Prostate gland (tissue), 2 donors: ENCODE measurements at places on chromosomes 7 and 10. TPM values are rescaled to one million over a fixed set of nuclear protein-coding genes. Genes with fewer than 3 reads are reported as not detected.
A peak's percentile ranks its signal among the peaks of the same experiment; 100 is the strongest.

- H3K36me3 ChIP-seq: no peaks in the 10 kb centered on the region
- no peaks in the 10 kb centered on the region for H3K4me1 ChIP-seq
- no peak for DNase-seq
- H3K4me3 ChIP-seq: no peak overlapping the region
- no peak overlapping the region for H3K27ac ChIP-seq
Measured at GRCh38 chr7:67918158-67918557, 921.5 kb downstream of the TYW1 start.

DNA sequence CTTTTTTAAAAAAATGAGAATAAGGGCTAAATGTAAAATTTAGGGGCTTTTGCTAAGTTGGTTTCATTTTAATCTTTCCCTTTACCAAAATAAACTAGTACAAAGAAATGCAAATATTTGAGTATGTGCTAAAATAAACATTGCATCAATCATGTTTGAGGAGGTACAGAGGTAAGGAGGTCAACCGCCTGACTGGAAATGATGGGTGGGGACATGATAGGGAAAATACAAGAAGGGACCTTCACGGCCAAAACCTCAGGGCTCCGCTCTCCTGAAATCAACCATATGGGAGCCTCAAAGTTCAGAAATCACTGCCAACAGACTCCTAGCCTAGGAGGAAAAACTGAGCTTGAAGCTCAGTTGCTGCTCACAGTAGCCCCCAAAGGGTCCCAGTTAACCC lies 207.6 kb downstream of the AHR start:
- H3K4me1 ChIP-seq: no peaks in the 10 kb centered on the region
- no peaks in the 10 kb centered on the region for H3K27me3 ChIP-seq
- no peak overlapping the region for H3K4me3 ChIP-seq
- H3K27ac ChIP-seq: no peak overlapping the region
- DNase-seq: peak; percentile 31

GRCh38 chr7:131933751-131934289 lies 377.4 kb upstream of the PODXL start:
- no peaks in the 10 kb centered on the region for H3K4me1 ChIP-seq
- H3K36me3 ChIP-seq: no peaks in the 10 kb centered on the region
- DNase-seq: no peak
- no peak overlapping the region for H3K4me3 ChIP-seq

GRCh38 chr10:6039711-6040110 lies 22.5 kb downstream of the IL2RA start:
- no peaks in the 10 kb centered on the region for H3K4me1 ChIP-seq
- no peak for DNase-seq
- H3K27me3 ChIP-seq: no peaks in the 10 kb centered on the region
- no peak overlapping the region for H3K4me3 ChIP-seq
- no peaks in the 10 kb centered on the region for H3K36me3 ChIP-seq

DNA sequence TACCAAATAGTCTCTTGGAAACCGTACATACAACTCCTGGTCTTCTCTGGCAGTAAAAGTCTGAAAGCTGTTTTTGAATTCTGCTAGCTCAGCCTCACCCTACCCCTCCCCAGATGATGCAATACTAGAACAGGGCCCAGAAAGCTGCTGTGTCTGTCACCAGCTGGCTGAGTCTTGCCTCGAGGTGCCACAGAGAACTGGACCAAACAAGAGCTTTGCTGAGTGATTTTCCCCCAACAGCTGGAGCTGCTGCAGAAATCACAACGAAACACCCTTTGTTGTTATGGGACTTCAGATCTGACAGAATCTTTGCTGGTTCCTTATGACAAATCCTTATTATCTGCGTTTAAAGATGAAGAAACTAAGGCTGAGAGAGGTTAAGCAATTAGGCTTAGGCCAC lies 134.1 kb downstream of the SPAG6 start:
- H3K4me1 ChIP-seq: peaks cover 6% of the 10 kb centered on the region
- H3K36me3 ChIP-seq: no peaks in the 10 kb centered on the region
- no peak overlapping the region for H3K27ac ChIP-seq
- no peak overlapping the region for H3K4me3 ChIP-seq
- DNase-seq: no peak

DNA sequence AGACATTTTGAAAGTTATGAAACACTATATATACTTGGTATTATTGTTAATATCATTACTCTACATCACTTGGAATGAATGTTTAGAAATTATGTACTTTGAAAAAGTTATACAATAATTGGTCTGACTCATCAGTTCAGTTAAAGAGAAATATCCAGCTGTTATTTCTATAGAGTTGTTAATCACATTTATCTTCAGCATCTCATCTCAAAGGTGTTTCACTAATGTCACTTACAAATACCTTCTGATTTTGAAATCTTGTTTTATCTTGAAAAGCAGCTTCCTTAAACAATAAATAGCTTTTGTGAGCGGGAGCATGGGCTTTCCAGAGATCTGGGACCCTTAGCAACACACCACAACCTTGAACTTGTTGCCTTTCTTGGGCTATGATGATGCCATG lies 205.2 kb downstream of the PCLO start:
- no peaks in the 10 kb centered on the region for H3K4me1 ChIP-seq
- H3K27ac ChIP-seq: no peak overlapping the region
- no peaks in the 10 kb centered on the region for H3K36me3 ChIP-seq
- no peak for DNase-seq

DNA sequence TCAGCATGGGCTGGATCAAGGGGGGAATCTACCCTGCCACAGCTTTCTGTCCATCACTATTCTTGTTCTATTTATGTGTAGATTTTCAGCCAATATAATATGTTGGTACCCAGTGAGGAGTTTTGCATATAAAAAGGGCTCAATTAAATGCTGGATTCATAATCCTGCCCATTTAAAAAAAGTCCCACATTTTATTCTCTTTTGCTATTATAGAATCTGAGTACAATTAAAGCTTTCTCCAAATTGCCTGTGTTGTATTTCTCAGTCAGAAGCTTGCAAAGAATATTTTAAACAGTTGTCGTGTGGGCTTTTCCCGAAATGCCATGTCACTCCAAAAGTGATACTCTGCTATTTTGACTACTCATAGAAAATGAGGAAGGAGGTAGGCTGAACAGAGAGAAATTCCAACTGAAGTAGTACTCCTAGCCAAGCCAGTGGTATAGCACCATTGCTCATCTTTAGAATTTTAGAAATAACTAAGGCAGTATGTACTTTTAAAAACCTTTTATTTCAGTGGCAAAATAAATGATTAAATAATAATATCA lies 108.3 kb upstream of the HDAC9 start:
- no peak overlapping the region for H3K4me3 ChIP-seq
- no peak overlapping the region for H3K27ac ChIP-seq
- DNase-seq: no peak
- no peaks in the 10 kb centered on the region for H3K27me3 ChIP-seq
- no peaks in the 10 kb centered on the region for H3K36me3 ChIP-seq

Gene NME8
- not detected for total RNA-seq

Gene COL13A1
- total RNA-seq: 3.0 TPM
